Smooth muscle cell of the brain vasculature (primary cell): ENCODE measurements at places on chromosomes 6 and 20.

DNA sequence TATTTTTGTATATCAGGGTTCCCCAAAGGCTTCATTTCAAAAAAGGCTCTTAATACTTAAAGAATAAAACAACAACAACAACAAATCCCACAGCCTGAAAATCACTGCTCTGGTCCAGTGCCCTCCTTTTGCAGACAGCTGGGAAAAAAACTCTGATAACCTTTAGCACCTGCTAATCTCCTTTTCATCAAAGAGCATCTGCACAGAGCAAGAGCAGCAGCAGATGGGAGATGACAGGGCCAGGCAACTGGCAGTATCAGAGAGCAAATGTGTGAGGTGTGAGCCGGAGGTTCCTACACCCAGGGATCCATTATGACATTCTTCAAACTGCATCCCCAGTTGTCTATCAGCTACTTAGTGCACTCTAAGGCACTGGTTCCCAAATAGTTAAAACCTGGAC lies 25.7 kb downstream of the TTI1 start:
- no peak for DNase-seq

DNA sequence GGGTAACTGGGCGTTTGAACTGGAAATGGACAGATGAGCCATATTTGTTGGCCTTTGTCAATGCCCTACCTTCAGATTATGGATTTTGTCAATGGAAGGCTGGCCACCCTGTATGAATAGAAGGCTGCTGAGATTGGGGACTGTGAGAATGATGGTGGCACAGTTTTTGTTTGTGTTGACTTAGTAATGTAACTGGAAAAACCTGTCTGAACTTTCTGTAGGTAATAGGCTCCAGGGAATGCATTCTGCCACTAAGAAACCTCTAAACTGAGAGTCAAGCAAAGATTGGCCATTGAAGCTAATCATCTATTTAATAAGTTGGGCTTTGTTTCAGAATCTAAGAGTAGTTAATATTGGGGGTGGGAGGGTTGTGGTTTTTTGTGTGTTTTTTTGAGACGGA lies 97.5 kb downstream of the FOXO3 start:
- DNase-seq: no peak

DNA sequence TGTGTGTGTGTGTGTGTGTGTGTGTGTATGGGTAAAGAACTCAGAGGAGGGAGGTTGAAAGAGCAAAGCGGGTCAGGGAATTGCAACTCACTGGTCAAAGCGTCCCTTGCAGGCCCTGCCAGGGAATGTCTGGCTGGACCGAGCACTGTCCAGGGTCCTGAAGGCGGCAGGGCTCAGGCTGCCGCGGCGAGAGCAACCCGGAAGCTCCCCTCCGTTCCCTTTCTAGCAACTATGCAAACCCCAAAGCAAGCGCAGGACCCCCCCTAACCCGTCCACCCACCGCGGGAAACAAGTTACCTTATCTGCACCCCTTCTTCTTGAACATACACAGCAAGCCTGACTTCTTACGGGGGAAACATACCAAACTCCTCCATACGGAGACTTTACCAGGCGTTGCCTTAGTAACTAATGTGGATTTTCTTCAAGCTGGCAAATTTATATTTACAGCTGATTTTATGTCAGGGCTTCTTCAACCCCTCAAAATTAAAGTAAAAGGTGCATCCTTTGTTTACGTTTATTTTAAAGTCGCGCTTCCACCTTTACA lies 538 bp upstream of the GRM1 start:
- DNase-seq: peak; percentile 23

- DNase-seq: peak; percentile 69
These were observed at the start of gene ZC3H12D for GRCh38 chr6:149484733-149485700. Gene ZC3H12D, minus strand, starts transcription at chr6:149485014. Its CDS starts 10,471 bp downstream, at chr6:149474543.

DNA sequence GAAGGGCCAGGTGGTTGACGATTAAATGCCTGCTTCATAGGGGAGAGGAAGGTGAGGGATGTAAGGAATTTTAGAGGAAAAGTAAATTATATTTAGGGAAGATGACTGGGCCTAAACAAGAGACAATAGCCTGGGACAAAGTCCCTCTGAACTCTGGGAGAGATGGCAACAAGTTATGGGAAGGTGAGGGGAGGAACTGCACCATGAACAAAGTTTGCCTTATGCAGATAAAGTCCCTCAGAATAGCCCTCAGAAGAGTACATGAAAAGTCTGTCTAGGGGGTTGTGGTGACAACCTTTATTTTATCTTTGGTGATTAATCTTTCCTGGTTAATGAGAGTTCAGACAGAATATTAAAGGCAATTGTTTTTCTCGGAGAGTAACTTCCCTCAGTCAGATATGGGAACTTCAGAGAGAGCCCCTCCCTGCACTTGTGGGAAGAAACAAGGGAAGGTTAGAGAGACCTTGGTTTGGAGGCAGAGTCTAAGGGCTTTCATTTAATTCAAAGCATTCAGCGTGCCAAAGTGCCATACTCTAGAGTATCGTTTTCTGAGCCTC lies 27.1 kb upstream of the FAM217A start:
- DNase-seq: no peak

GRCh38 chr6:12595161-12595811 lies 121.3 kb upstream of the PHACTR1 start:
- no peak for DNase-seq

DNA sequence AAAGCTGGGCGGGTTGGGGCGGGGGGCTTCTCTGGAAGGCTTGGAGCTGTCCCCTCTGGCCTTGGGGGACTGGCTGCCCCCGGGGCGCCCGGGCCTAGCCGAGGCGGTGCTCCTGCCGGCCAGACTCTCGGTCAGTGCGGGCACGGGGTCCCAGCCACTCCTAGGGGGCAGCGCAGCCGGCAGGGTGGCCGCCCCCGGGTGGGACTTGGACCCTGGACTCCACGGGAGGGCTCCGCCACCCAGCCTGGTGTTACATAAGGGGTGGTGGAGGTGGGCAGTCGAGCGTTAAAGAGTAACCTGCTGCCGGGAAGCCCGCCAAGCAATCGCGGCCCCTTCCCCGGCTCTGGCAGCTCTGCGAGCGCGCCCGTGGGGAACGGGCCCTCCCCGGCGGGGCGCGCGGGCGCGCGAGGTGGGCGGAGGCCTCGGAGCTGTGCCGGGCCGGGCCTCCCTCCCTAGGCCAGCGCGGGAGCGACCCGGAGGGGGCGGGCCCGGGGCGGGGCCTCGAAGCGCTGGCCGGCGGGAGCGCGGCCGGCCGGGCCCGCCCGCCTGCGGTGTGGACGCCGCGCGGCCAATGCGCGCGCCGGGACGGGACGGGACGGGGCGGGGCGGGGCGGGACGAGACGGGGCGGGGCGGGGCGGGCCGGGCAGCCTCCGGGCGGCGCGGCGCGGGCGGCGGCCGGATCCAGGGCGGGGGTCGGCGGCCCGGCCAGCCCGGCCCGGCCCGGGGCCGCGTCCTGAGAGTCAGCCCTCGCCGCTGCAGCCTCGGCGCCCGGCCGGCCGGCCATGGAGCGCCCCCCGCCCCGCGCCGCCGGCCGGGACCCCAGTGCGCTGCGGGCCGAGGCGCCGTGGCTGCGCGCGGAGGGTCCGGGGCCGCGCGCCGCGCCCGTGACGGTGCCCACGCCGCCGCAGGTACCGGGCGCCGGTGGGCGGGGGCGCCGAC lies at the start of gene SLC2A4RG:
TSS of gene SLC2A4RG (plus strand) at position 647 of the 940 bp plus-strand sequence. CDS start at position 784, 137 bp downstream.
- no peak for DNase-seq

DNA sequence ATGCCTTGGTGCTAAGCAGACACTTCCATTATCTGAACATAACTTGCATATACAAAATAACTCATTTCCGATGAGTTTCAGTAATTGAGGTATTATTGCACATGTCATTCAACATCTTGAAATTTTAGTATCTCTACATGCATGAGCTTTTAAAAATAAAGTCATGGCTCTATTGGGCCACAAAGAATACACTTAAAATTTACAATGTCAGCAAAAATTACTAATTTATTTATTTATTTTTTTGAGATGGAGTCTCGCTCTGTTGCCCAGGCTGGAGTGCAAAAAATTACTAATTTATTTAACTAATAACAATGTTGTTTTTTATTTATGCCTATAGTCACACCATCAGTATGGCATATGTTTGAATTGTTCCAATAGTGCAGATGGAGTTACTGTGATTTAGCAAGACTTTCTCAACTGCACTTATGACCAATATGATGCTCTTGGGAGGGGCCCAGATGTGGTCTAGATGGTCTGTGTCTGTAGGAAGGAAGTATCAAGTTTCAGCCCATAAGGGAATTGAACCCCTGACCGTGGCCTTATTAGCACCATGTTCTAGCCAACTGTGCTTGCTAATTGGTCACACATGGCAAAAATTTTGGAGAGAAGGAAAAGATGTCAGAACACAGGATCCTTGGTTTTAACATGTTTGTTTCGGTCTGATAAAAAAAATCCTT lies 370.7 kb upstream of the TSHZ2 start:
- DNase-seq: no peak
